Osteoblast (primary cell): ENCODE measurements at places on chromosomes 3 and 15. TPM values are rescaled to one million over a fixed set of nuclear protein-coding genes. Genes with fewer than 3 reads are reported as not detected.

DNA sequence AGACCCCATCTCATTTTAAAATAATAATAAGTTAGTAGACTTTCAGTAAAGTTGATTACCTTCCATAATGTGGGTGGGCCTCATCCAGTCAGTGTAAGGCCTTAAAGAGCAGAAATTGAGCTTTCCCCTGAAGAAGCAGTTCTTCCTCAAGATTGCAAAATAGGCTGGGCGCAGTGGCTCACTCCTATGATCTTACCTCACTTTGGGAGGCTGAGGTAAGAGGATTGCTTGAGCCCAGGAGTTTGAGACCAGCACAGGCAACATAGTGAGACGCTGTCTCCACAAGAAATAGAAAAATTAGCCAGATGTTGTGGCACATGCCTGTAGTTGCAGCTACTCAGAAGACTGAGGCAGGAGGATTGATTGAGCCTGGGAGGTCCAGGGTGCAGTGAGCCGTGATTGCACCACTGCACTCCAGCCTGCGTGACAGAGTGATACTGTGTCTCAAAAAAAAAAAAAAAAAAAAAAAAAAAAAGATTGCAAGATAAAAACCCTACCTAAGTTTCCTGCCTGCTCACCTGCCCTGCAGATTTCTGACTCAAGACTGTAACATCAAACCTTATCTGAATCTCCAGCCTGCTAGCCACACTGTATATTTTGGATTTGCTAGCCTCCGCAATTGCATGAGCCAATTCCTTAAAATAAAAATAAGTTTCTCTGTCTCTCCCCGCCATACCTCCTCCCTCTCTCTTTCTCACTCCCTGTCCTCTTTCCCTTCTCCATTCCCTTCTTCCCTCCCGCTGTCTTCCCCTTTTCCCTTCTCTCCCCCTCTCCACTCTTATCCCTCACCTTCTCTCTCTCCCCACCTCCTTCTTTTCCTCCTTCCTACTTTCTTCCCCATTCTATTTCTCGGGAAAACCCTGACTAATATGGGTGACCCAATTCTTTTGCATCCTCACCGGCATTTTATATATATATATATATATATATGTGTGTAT lies 16.9 kb downstream of the KLHL18 start:
- DNase-seq, result no peak

Gene MYL3
- total RNA-seq, result not detected in 2 replicates

DNA sequence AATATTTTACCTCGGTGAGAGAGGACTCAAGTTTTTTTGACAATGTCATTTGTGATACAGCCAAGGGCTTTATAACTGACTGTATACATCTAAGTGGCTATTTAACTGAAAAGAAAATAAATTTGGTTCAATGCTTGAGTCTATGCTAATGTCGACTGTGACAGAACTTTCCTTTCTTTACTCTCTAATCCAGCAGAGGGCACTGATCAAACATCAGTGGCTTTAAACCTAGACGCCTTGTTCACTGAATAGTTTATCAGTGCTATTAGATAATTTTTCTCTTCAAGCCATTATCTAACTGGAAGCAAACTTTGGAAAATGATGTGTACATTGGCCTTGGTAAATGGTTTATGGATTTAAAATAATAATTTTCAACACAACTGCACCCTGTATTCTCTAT lies 285.1 kb downstream of the CHL1 start:
- no peak for DNase-seq

- no peak for DNase-seq
These were observed 5.7 kb downstream of the PCCB start for GRCh38 chr3:136255672-136256406.

DNA sequence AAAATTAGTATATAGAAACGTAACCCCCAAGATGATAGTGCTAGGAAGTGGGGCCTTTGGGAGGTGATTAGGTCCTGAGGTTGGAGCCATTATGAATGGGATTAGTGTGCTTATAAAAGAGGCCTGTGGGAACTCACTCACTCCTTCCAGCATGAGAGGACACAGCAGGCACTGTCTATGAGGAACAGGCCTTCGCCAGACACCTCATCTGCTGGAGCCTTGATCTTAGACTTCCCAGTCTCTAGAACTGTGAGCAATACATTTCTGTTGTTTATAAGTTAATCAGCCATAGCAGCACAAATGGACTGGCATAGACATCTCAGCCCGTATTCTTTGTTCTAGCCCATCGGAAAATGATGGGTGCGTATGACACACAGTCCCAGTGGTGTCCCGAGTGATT lies 152.3 kb downstream of the GABRG3 start:
- no peak for DNase-seq

DNA sequence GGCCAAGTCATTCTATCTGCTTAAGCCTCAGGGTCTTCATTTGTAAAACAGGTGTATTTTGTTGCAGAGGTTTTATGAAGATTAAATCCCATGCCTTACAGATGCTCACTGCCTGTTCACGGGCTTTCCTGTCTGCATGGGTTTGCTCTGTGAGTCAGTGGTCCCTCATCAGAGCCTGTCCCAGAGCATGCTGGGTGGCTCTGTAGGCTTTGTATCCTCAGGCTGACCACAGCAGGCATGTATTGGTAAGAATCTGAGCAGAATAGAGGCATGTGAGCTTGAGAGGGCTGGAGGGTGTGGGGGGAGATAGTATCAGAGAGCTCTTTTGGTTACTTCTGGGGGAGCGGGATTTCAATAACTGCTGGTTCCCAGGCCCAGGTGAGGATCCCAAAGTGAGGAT lies 45.4 kb upstream of the PLXNA1 start:
- no peak for DNase-seq

DNA sequence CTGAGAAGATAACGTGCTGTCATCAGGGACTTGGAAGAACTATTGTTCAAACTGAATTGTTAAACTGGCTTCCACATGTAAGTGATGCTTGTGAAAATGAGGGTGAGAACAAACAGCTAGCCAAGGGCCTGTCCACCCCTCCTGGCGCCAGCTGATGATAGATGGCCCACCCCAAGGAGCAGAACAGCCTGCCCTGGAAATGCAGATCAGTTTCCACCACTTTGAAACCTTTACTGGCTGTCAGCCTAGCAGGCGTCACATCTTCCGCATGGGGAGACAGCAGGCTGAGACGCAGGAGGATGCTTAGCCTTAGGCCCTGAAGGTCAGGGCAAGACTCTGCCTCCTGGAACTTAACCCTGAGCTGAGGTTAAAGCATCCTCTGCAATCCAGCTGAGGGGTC lies 6.4 kb upstream of the SLC51B start:
- DNase-seq, result peak; percentile 31

Gene TRH
- under 0.01 TPM in 2 replicates for total RNA-seq

- DNase-seq, result no peak
These were observed 196.4 kb downstream of the CADPS start for GRCh38 chr3:62678841-62679240.

Gene ATRIP
- total RNA-seq, result 5.0 and 5.1 TPM in 2 replicates

DNA sequence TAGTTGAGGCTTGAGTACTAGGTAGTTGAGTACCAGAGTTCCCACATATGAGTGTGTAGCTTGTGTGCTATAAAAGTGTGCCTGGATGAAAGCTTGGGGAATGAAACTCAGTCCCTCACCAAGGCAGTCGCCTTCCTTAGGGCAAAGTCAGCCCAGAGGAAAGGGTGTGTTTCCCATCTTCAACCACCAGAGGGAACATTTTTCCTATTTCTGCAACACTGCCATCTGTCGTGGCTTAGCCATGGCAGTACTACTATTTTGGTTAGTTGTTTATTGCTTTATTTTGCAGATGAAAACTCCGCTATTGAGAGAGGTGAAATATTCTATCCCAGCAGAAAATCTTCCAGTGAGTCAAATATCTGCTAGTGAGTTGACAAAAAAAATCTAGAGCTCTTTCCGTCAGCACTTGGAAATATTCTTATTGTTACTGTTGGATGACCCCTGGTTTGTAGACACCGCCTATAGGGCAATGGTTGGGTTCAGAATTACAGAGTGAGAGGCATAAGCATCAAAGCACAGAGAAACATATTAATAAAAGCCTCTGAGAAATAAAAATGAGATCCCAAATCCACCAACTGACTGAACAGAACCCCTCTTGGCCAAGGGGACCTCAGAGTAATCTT lies 239.9 kb downstream of the CPNE4 start:
- peak; percentile 64 for DNase-seq
